ENCODE measurements at places on chromosomes 12 and 14.
A peak's percentile ranks its signal among the peaks of the same experiment; 100 is the strongest.

GRCh38 chr12:115504306-115505290 lies 772.9 kb downstream of the MED13L start:
- DNase-seq, result no peak

GRCh38 chr12:15152868-15153267 lies 68.3 kb downstream of the RERG start:
- no peak for DNase-seq

DNA sequence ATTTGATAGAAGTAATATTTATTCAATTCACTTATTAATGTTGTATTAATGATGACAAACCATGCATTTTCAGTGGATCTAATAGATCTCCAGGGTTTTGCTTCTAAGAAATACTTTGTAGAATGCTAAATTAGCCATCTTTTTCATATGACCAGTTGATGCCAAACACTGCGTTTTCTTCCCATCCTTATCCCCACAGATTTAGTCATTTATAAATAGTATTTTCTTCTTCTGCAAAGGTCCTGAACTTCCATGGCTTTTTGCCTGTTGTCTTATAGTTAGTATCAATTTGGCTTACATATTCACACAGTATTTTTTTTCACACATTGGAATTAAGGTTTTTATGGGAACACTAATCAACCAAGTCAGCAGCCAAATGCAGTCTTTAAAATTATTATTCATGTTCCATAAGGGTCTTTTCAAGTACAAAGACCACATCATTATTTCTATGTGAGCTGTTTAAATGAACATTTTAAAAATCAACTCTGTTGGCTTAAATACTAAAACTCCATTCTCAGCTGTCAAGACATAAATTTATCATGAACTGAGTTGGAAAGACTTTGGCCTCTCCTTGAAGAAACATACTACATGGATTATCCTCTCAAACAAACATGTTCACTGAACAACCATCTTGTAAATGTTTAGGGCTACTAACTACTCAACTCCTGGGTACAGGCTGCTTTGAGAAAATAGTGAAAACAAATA lies 1278.4 kb upstream of the FLRT2 start:
- no peak for DNase-seq

DNA sequence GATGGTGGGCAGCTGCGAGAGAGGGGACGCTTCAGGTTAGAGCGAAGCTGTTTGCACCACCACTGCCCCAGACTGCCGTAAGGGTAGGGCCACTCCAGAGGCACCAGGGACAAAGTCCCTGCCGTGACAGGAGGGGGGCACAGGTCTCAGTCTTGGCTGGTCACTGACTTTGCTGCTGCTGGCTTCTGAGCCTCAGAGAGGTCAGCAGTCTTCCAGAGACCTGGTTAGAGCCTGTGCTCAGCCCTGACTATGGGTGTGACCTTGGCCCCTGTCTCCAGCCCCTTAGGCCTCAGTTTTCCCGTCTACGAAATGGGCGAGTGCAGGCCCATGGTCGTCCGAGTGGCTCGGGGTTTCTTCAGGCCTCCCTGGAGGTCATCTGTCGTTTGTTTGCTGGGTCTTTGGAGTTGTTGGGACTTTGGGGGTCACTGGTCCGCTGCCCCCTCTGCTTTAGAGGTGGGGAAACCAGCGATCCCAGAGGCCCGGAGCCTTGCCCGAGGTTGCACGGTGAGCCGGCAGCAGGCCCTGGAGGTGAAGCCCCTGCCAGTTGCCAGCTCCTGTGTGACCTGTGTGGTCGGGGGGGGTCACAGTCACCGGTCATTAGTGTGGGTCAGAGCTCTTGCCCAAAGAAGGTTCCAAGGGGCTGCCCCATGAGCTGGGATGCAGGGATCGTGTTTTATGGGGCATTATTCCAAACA lies 15.3 kb downstream of the MEG3 start:
- no peak for DNase-seq

GRCh38 chr12:108921946-108922345 lies 42.1 kb downstream of the DAO start:
- DNase-seq, result no peak

- no peak for DNase-seq
Observed at GRCh38 chr14:50094056-50094755, 22.2 kb downstream of the VCPKMT start.

- DNase-seq, result no peak
Observed at GRCh38 chr12:93156086-93156716, 221.5 kb upstream of the NUDT4 start.

DNA sequence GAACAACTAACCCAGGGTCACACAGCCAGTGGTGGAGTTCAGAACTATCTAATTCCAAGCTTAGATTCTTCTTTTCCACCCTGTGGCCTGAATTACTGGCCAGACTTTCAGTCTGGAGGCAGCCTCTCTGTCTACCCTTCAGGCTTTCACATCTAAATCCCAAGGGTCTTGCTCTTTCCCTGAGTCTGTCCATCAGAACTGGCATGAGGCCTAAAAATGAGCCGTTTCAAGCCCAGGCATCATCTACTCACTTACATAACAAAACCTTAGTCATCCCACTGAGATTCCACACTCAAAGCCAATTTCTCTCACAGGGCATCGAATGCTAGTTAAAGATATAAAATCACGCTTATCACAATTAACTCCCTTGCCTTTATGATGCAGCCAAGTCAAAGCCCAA lies 1.3 kb upstream of the PTGDR start:
- no peak for DNase-seq

- peak; percentile 3 for DNase-seq
Observed at GRCh38 chr12:100733817-100734593, 60.6 kb upstream of the ANO4 start.

GRCh38 chr12:109069307-109070271 lies 17.2 kb downstream of the USP30 start:
- DNase-seq, result no peak

DNA sequence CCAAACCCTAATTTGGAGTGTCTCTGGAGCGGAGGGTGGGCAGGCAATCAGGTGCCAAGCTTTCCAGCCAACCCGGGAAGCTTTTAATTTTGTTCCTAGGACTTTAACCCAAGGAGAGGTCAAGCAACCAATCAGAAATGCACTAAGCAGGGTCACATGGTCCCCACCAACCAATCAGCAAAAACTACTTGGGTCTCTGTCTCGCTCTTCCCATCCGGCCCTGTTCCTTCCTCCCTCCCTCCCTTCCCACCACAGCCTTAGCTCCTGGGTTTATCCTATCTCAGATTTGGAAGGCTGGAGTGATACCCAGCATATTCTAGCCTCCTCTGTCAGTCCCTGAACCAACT lies 7.3 kb downstream of the HOXC5 start:
- no peak for DNase-seq

GRCh38 chr14:99262977-99263448 lies 9.0 kb downstream of the BCL11B start:
- peak; percentile 44 for DNase-seq

GRCh38 chr12:106942775-106943174 lies 12.9 kb upstream of the TMEM263 start:
- DNase-seq, result no peak

GRCh38 chr14:47675466-47676314 lies at the start of gene MDGA2:
Gene MDGA2 (minus strand): TSS chr14:47675605.
- peak; percentile 14 for DNase-seq
